Right renal pelvis (tissue), 4 donors: ENCODE measurements at places on chromosomes 7 and 10. TPM values are rescaled to one million over a fixed set of nuclear protein-coding genes. Genes with fewer than 3 reads are reported as not detected.

The MYL10 gene
- polyA plus RNA-seq = 0.73 TPM

The AASS gene
- polyA plus RNA-seq = 36.0 TPM

The GSTK1 gene
- 226 TPM for polyA plus RNA-seq

The ELAPOR2 gene
- 10.8 TPM for polyA plus RNA-seq

The PRPF18 gene
- polyA plus RNA-seq = 28.9 TPM

The ITPRID1 gene
- not detected for polyA plus RNA-seq

The MYOF gene
- polyA plus RNA-seq = 40.2 TPM

The ACADSB gene
- 27.8 TPM for polyA plus RNA-seq

The DLX6 gene
- polyA plus RNA-seq = 0.05 TPM

The WASHC2A gene
- polyA plus RNA-seq = 78.5 TPM

The FAM131B gene
- polyA plus RNA-seq = 2.5 TPM
